Amniotic epithelial cell (primary cell): ENCODE measurements at places on chromosomes 6 and 20.
A peak's percentile ranks its signal among the peaks of the same experiment; 100 is the strongest.

DNA sequence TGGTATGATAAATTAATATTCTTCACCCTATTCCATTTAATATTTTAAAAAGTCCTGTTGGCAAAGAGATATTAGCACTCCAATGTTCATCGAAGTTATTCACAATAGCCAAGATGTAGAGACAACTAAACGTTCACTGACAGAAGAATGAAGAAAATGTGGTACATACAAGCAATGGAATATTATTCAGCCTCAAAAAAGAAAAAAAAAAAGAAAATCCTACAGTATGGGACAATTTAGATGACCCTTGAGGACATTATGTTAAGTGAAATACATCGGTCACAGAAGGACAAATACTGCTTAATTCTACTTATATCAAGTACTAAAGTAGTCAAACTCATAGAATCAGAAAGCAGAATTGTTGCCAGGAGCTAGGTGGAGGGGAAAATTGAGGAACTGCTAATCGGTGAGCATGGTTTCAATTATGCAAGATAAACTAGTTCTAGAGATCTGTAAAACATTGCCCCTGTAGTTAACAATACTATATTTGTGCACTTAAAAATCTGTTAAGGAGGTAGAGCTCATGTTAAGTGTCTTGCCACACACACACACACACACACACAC lies 4.7 kb downstream of the GCLC start:
- no peak for DNase-seq

- DNase-seq, result no peak
These were observed 102.3 kb upstream of the FRMD1 start for GRCh38 chr6:168181316-168181715.

GRCh38 chr20:59765599-59766177 lies 161.3 kb downstream of the PHACTR3 start:
- no peak for DNase-seq

DNA sequence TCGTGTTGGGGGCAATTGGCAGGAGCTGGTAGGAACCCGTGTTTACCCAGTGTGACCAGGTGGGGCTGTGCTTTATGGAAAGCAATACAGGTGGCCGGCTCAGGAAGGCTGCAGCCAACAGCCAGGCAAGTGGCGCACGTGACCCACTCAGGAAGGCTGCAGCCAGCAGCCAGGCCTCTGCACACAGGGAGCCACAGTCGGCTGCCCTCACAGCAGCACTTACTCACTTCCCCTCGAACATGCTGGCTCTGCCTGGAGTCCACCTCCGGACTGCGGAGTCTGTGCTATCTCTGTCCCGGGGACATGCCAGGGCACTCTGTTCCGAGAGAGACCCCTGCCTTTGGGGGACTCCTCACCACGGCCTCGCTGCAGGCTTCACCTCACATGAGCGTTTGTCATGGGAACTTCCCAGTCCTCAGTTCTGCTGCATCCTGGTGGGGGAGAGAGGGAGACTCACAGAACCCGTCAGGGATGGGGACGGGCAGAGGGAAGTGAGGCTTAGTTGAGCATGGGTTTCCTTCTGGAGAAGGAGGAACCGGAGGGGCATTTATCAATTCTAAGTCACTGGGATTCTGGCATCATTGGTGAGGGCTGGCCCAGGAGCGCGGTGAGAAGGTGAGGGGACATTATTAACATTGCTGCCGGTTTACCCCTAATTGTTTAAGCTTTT lies 76.8 kb downstream of the TTLL2 start:
- no peak for DNase-seq

DNA sequence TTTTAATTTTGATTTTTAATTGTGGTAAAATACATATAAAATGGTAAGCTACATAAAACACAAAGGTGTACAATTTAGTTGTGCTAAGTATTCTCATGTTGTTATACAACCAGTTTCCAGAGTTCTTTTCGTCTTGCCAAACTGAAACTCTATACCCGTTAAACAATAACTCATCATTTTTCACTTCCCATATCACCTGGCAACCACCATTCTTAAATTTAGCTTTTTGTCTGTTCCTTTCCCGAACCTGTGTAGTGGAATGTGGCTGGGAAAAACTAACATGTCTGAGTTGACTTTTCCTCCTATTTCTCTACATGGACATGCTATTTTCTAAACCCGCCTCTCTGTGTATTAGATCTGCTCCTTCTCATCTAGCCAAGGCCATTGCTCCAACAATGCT lies 27.6 kb downstream of the RPRD1B start:
- DNase-seq, result no peak

DNA sequence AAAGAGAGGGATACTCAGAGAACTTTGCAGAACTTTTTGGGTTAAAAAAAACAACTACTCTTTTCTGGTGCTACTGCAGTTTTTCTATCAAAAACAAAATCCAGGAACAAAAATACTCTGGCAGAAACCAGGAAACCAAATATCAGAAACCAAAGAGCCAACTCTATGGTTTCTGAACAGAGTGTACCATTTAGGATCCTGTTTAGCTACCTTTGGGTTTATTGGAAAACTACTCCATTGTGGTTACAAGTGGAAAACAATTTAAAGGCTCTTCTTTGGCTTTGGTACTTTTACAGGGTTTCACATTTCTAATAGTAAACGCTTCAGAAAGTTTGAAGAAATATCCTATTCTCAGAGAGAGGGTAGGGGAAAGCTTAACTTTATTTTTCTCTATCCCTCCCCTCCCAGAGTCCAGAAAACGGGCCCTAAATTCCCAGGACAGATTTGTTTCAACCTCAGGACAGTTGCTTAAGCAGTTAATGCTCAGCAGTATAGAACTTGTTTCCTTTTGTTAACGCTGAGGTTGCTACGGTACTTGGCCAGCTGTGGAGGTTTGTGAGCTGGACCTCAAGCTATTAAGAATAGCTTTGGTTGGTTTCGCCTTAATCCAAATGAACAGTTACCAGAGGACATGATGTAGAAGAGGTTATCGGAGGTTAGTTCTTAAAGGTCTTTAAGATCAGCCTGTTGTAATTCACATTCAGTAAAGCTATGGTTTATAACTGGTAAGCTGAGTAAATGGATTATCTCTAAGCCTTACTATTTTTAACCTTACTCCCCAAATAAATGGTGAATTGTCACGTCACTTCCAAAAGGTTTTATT lies 47.9 kb downstream of the FOXO3 start:
- peak; percentile 67 for DNase-seq

- peak; percentile 77 for DNase-seq
These were observed 350.5 kb downstream of the PRL start for GRCh38 chr6:21946298-21946783.

GRCh38 chr20:19370076-19371075 lies 157.9 kb downstream of the SLC24A3 start:
- DNase-seq, result no peak

- DNase-seq, result no peak
These were observed 9.6 kb upstream of the PLG start for GRCh38 chr6:160692369-160692959.

- DNase-seq, result peak; percentile 61
These were observed 30.4 kb upstream of the PI16 start for GRCh38 chr6:36924131-36924530.
